ENCODE measurements at places on chromosomes 7 and 10. TPM values are rescaled to one million over a fixed set of nuclear protein-coding genes. Genes with fewer than 3 reads are reported as not detected.

GNA12 gene
- polyA plus RNA-seq, result 73.0 TPM

VCL gene
- 255 TPM for polyA plus RNA-seq

ZNF467 gene
- 0.92 TPM for polyA plus RNA-seq

VSTM4 gene
- polyA plus RNA-seq, result 4.4 TPM

HOXA5 gene
- polyA plus RNA-seq, result 1.2 TPM

SFR1 gene
- 1.5 TPM for polyA plus RNA-seq

FOXI2 gene
- not detected for polyA plus RNA-seq

CREB5 gene
- polyA plus RNA-seq, result 2.6 TPM

CCAR1 gene
- polyA plus RNA-seq, result 61.4 TPM

PRSS2 gene
- not detected for polyA plus RNA-seq

CFAP70 gene
- 0.37 TPM for polyA plus RNA-seq

MRPS33 gene
- polyA plus RNA-seq, result 30.6 TPM

PON3 gene
- not detected for polyA plus RNA-seq

KCNH2 gene
- polyA plus RNA-seq, result 0.02 TPM

FBXL13 gene
- 0.20 TPM for polyA plus RNA-seq

KEL gene
- 0.31 TPM for polyA plus RNA-seq

LMOD2 gene
- not detected for polyA plus RNA-seq

PRSS37 gene
- not detected for polyA plus RNA-seq

ACSM6 gene
- not detected for polyA plus RNA-seq

FGL2 gene
- 0.01 TPM for polyA plus RNA-seq

ATOH7 gene
- polyA plus RNA-seq, result 0.05 TPM

CAV2 gene
- polyA plus RNA-seq, result 245 TPM

SMC3 gene
- polyA plus RNA-seq, result 12.0 TPM

NOBOX gene
- not detected for polyA plus RNA-seq

TBC1D12 gene
- 3.3 TPM for polyA plus RNA-seq

CDK5 gene
- 30.0 TPM for polyA plus RNA-seq

SPDYE2B gene
- not detected for polyA plus RNA-seq

MET gene
- polyA plus RNA-seq, result 68.3 TPM

MACROH2A2 gene
- 2.7 TPM for polyA plus RNA-seq

AKR1D1 gene
- not detected for polyA plus RNA-seq

PDZD7 gene
- polyA plus RNA-seq, result 0.53 TPM

COL26A1 gene
- 0.48 TPM for polyA plus RNA-seq

MYL10 gene
- polyA plus RNA-seq, result 0.18 TPM

UFSP1 gene
- 2.0 TPM for polyA plus RNA-seq

RBP3 gene
- not detected for polyA plus RNA-seq

ADAMTS14 gene
- 1.2 TPM for polyA plus RNA-seq

PRKAG2 gene
- 11.3 TPM for polyA plus RNA-seq

Data from BJ (cell line).